Activated naive CD4-positive, alpha-beta T cell treated with anti-CD3 and anti-CD28 coated beads, Interleukin-2, amount 10 ng/mL, durations not matched to agents 7 days and 5 days (primary cell): ENCODE measurements at places on chromosomes 5 and 9.
A peak's percentile ranks its signal among the peaks of the same experiment; 100 is the strongest.

- no peak for DNase-seq
- H3K4me1 ChIP-seq, result peaks cover 49% of the 10 kb centered on the region
- peak overlapping the region; percentile 83 for H3K27ac ChIP-seq
- peaks cover 30% of the 10 kb centered on the region for H3K27me3 ChIP-seq
- H3K4me3 ChIP-seq, result peak overlapping the region; percentile 90
- no peaks in the 10 kb centered on the region for H3K36me3 ChIP-seq
Observed at GRCh38 chr9:34457266-34458012, 931 bp downstream of the FAM219A start.

GRCh38 chr5:56072863-56073766 is 78.4 kb upstream of the IL6ST start:
- peaks cover 87% of the 10 kb centered on the region for H3K4me1 ChIP-seq
- H3K36me3 ChIP-seq, result peaks cover 12% of the 10 kb centered on the region
- peak overlapping the region; percentile 64 for H3K27ac ChIP-seq
- no peak overlapping the region for H3K4me3 ChIP-seq

GRCh38 chr5:161312882-161313281 is 233.6 kb downstream of the GABRB2 start:
- no peak overlapping the region for H3K27ac ChIP-seq
- H3K4me1 ChIP-seq, result no peaks in the 10 kb centered on the region
- no peaks in the 10 kb centered on the region for H3K27me3 ChIP-seq
- no peaks in the 10 kb centered on the region for H3K36me3 ChIP-seq
- no peak overlapping the region for H3K4me3 ChIP-seq

GRCh38 chr5:142059304-142059940 is 46.6 kb upstream of the GNPDA1 start:
- no peak overlapping the region for H3K27ac ChIP-seq
- H3K36me3 ChIP-seq, result no peaks in the 10 kb centered on the region
- H3K4me1 ChIP-seq, result peaks cover 14% of the 10 kb centered on the region
- DNase-seq, result no peak
- H3K4me3 ChIP-seq, result no peak overlapping the region

GRCh38 chr5:129739773-129740172 is 8.1 kb upstream of the MINAR2 start:
- no peak overlapping the region for H3K27ac ChIP-seq

DNA sequence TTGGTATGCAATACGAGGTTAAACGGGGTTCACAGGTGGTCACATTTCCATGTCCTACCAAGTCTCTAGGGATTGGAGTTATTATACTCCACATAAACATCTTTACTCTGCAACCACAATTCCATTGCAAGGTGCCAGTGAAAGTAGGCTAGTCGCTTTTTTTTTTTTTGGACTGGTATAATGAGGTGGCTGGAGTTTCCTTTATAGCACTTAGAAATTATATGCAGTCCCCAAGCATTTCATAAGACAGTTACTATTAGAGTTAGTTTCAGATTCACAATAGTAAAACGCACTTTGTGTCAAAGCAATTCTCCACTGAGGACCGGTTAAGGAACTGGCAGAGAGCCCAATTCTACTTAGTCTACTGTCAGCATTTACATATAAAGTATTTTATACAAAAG is 1.4 kb downstream of the MEF2C start:
- peaks cover 23% of the 10 kb centered on the region for H3K4me1 ChIP-seq
- H3K4me3 ChIP-seq, result no peak overlapping the region
- DNase-seq, result no peak
- H3K27me3 ChIP-seq, result peaks cover 36% of the 10 kb centered on the region
- H3K27ac ChIP-seq, result no peak overlapping the region
- H3K36me3 ChIP-seq, result no peaks in the 10 kb centered on the region

GRCh38 chr9:21153336-21154017 is 11.8 kb upstream of the IFNW1 start:
- H3K4me3 ChIP-seq, result no peak overlapping the region
- H3K36me3 ChIP-seq, result peaks cover 7% of the 10 kb centered on the region
- H3K4me1 ChIP-seq, result peaks cover 17% of the 10 kb centered on the region
- H3K27me3 ChIP-seq, result peaks cover 31% of the 10 kb centered on the region
